Left colon (tissue), 2 donors: ENCODE measurements at places on chromosomes 5 and 9.

GRCh38 chr5:139413963-139414362 is 10.1 kb upstream of the SPATA24 start:
- no peak for DNase-seq

DNA sequence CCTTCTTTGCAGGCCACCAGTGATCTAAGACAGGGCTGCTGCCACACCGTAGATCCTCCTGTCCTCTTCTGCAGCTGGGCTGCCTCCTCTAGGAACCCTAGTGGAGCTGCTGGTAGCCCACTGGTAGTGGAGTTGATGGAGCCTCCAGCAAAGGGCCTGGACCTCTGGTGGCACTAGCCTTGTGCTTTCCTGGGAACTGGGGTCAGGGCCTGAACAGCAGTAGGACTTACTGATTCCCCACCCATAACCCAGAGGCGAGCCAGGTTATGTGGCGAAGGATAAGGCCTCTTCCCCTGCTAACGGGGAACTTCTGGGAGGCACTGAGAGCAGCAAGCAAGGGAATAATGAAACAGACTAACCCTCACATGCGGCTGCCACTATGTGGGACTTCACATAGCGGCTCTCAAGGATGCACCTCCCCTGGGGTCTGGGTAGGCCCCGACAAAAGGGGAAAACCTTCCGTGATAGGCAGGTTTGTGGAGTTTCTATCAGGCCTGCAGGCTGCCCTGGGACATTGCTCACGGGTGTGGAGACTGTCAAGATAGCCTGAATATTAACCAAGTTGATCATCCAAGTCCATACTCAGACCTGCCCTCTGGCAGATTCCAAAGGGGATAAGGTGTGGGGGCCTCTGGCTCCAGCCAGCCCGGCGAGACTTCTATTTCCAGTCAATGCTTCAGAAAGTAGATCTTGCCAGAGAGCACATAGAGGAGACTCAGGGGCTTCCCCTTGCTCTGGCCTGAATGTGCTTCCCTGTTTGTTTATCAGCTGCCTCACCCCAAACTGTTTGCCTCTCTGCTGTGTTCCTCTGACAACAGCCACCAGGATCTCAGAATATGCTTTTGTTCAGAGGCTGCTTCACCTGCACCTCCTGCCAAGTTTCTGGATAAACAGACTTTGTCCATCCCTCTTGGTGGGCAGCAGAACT is 7.4 kb downstream of the SLC22A4 start:
- DNase-seq: no peak

- DNase-seq: no peak
Measured at GRCh38 chr5:149486726-149487635, 64.3 kb downstream of the CSNK1A1 start.

DNA sequence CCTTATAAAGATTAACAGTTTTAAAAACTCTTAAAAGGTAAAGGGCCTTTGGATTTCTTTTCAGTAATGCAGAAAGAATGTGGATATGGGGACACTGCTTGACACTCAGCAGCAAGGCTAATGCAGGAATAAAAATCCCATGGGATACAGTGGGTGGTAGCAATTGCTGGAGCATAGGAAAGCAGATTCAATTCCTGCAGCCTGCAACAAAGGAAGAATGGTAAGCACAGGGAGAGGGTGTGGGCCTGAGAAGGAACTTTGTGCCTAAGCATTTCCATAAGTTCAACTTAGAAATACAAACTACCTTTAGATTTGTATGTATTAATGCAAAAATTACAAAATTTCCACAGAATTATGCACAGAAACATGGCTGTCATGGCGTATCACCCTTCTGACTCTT is 65.8 kb upstream of the CDK5RAP2 start:
- no peak for DNase-seq

DNA sequence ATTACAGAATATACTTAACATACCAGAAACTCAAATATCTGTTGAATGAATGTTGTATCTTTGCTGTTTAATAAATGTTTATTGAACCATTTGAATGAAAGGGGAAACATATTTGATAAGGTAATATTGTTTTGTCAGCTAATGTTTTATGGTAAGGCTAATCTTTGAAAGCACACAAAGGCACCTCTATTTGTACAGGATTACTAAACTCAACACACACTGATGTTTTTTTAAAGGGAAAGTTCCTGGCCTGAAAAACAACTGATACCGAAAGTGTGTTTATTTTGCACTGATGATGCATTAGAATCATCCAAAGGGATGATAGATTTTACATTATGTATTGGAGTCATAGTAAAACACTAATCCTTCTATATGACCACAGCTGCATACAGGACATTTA is 82.5 kb downstream of the ADCY2 start:
- no peak for DNase-seq

DNA sequence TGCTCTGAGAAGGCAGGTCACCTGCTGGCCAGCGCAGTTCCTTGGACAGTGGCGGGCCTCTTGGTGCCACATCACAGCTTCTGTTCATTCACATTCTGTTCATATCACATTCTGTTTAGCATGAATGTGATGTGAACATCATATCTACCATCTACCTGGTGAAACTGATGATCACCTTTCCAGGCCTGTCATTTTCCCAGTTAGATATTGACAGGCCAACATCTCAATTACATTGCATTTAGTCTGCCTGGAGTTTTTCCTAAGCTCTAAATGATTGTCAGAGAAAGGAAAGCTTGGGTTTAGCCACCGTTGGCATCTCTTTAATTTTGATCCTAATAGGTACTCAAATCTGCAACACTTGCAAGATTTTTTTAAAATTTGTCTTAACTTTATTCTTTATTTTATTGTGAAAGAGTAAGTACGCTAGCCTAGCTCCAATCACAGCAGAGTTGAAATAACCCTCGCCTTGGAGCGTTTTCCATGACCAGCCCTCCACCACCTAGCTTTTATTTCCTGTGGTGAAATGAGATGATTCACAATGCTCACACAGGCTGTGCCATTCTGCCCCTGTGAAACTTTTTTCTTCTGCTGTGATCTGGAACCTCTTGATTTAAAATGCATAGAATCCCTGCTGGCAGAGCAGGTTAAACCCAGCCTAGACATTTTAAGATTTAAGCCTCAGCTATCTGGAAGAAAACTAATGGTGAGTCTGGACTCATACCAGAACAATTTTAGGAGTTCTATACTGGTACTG is 225.0 kb downstream of the ESM1 start:
- no peak for DNase-seq

DNA sequence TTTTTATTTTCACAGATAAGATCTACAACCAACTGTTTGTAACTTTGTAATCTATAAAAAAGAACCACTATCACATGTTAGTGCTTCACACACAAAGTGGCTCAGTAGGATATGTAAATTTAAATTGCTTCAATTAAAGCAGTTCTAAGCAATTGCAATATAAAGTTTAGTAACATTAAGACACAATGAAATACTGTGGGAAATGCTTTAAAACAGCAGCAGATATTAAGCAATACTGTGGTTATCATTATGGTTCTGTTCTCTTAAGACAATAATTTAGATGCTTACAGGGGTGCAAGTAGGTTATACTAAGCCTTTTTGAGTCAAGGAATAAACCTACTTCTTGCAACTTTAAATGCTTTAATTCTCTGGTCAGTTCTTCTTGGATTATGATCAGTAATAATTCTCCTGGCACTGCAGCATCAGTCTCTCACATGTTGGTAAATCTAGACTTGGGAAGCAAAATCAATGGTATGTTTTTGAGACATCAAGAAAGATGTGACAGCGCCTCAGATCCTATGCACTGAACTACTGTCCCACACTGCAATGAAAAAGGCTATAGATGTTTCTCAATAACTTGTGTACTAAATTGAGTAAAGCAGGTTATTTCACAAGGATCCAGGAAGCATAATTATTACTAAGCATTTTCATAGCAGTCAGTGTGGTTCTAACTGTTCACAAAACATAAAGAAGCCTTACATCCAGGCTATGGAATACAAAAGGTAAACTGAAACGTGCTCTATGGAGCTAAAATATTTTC is 338.7 kb upstream of the PDE4D start:
- DNase-seq: no peak

- DNase-seq: no peak
Measured at GRCh38 chr9:113042884-113043657, 13.5 kb downstream of the ZFP37 start.

- DNase-seq: no peak
Measured at GRCh38 chr9:20477940-20478620, 144.2 kb downstream of the MLLT3 start.

DNA sequence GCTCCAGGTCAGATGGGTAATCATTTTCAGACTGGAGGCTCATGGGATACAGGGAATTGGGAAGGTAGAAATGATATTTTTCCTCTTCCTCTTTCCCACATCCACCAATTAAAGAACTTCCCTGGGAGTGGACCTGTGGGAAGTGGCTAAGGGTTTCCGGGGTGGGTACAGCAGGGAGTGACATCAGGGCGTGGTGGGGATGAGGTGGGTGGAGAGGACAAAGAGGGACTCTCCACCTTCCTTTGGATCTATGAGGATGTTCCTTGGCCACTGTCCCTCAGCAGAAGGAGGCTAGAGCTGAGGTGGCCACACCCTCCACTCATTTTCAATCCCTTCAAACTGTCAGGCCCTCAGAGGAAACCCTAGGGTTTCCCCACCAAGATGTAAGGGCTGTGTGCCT is 54.7 kb downstream of the IRF1 start:
- no peak for DNase-seq

DNA sequence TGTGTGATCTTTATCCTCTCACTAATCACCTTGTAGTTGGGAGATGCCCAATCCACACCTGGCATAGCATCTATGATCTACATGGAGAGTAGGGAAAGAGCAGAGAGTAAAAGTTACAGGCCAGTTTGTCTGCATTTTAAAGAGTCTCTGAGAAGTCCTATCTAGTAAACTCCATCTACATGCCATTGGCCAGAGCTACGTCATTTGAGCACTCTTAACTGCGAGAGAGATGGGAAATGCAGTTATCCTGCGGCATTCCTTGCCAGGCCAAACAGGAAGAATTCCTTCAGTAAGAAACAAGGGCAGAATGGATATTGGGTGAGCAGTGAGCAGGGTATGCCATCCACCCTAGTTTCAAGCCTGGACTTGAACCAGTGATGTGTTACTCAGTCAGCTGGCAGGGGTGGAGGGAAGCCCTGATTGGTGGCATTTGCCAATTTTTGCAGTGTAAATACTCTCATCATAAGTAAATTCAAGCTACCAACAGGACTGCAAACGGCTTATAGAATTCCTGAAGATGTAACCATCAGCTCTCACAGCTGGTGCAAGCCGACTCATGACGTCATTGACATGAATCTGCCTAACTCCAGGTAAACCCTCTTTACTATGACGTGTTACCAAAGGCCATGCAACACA is 156.8 kb upstream of the MSX2 start:
- no peak for DNase-seq

DNA sequence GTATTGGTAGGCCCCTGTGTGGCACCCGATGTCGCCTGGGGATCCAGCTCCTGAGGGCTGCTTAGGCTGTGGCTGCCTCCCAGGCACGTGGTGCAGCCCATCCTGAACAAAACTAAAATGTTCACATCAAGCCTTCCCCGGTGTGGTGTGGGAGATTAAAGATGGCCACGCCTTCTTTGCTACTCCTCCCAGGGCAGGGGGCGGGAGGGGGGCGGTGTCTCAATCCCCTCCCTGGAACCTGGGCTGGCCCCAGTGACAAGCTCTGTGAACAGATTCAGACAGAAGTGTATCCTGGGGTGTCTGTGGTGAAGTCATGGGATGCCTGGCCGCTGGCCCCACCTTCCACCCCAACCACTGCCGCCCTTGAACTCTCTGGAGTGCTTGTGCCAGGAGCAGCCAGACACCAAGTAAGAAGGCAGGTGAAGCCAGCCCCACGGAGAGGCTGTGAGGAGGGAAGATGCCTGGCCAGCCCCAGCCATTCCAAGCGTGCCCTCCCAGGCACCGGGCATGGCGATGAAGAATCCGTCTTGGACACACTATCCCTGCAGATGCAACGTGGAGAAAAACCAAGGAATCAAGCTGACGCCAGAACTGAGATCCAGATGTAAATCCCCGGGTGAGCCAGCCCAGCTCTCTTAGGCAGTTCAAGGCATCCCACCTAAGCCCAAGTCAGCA is 75.8 kb downstream of the AK8 start:
- no peak for DNase-seq

DNA sequence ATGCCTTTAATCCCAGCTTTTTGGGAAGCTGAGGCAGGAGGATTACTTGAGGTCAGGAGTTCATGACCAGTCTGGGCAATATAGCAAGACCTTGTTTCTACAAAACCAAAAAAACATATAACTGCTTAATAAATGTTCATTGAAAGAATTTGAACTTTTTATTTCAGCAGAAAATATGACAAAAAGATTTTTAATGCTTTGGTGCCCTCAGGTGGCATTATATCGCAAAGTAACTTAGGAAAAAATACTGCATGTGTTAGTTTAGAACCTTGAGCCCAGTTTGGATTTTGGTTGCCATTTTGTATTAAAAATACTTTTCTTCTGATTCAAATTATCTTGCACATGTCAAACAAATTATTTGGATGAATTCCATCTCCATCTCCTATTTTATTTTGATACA is 103.2 kb downstream of the GPBP1 start:
- DNase-seq: no peak

- no peak for DNase-seq
Measured at GRCh38 chr5:53429706-53430105, 50.7 kb upstream of the FST start.

DNA sequence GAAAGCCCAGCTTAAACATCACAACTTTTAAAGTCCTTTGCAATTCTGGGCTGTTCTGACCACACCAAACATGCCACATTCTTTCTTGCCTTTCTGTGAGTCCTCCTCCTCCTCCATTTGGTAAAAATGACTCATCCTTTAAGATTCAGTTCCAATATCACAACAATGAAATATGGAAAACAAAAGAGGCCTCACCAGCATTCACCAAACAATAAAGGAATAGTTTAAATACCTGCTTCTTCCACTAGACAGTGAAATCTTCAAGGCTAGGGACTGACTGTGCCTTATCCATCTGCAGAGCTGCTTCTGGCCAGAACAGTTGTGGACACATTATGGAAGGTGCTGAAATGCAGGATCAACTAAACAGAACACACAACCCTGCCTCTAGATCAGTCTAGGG is 36.0 kb downstream of the NR6A1 start:
- no peak for DNase-seq

GRCh38 chr9:109813303-109813702 is 33.3 kb downstream of the PALM2AKAP2 start:
- no peak for DNase-seq

- DNase-seq: no peak
Measured at GRCh38 chr5:15799014-15799413, 299.0 kb downstream of the FBXL7 start.

DNA sequence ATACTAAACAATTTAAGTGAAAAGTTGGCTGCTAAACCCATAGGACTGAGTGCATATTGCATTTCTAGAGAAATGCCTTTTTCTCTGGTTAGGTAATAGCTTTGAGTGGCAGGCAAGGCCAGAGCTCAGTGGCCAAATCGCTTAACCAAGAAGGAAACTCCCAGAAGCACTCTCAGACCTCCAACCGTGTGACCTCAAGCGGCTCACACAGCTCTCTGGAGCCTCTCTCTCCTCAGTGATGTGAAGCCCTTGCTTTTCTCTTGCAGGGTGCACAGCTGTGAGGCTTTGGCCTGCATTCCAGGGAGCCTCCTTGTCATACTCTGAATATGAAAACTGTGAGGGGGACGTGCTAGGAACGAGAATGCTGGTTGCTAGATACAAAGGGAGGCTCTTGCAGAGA is 106.7 kb downstream of the INSYN2B start:
- DNase-seq: peak; percentile 30
